ENCODE measurements at places on chromosomes 3 and 15.

GRCh38 chr15:98668566-98669308 is 20.4 kb downstream of the IGF1R start:
- no peak for DNase-seq

GRCh38 chr3:59367150-59367549 is 317.3 kb upstream of the CFAP20DC start:
- DNase-seq: peak; percentile 80

GRCh38 chr3:134325061-134325705 is 49.1 kb downstream of the AMOTL2 start:
- DNase-seq: no peak

GRCh38 chr15:43896543-43896942 is 69.7 kb downstream of the WDR76 start:
- DNase-seq: no peak

- no peak for DNase-seq
Observed at GRCh38 chr3:127733781-127734180, 61.0 kb downstream of the ABTB1 start.

DNA sequence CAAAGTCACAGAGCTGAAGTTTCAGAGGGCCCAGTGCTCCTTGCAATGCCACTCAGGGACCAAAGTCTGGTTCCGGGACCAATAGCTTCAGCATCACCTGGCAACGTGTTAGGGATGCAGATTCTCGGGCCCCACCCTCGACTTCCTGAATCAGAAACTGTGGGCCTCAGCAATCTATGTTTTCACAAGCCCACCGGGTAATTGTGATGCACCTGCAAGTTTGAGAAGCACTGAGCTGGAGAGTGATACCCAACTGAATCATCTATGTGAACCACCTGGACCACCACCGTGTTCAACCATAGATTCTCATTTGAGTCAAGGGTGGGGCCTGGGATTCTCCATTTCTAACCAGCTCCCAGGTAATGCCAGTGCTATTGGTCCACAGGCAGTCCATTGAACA is 55.7 kb downstream of the CORO2B start:
- DNase-seq: no peak

GRCh38 chr15:52636459-52636858 is 42.7 kb downstream of the ATOSA start:
- no peak for DNase-seq

DNA sequence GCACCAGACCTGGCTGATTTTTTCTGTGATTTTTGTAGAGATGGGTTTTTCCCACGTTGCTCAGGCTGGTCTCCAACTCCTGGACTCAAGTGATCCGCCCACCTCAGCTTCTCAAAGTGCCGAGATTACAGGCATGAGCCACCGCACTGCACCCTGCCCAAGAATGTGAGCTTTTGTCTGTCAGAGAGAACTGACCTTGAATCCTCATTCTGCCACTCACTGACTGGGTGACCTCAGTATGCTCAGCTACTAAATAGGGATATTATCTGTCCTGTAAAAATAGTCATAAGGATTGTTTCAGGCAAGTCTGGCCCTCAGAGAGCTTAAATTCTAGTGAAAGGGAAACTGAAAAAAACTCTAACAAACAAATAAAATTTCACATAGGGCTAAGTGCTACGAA is 2.1 kb upstream of the RFT1 start:
- no peak for DNase-seq

GRCh38 chr3:160673188-160673587 is 3.8 kb upstream of the ARL14 start:
- DNase-seq: no peak

- DNase-seq: no peak
Observed at GRCh38 chr3:16106050-16106449, 68.4 kb upstream of the GALNT15 start.

- no peak for DNase-seq
Observed at GRCh38 chr3:127959873-127960272, 44.8 kb downstream of the KBTBD12 start.

DNA sequence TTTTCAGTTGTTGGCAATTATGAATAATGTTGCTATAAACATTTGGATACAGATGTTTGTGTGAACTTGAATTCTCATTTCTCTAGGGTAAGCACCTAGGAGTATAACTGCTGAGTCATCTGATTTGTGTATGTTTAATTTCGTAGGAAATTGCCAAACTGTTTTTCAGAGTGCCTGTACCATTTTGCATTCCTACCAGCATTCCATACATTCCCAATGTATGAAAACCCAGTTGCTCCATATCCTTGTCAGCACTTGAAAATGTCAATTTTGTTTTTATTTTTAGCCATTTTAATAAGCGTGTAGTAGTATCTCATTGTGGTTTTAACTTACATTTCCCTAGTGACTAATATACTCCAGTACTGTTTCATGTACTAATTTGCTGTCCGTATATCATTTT is 98.5 kb upstream of the TSC22D2 start:
- DNase-seq: no peak

GRCh38 chr3:12813967-12814366 is 17.5 kb downstream of the CAND2 start:
- no peak for DNase-seq

DNA sequence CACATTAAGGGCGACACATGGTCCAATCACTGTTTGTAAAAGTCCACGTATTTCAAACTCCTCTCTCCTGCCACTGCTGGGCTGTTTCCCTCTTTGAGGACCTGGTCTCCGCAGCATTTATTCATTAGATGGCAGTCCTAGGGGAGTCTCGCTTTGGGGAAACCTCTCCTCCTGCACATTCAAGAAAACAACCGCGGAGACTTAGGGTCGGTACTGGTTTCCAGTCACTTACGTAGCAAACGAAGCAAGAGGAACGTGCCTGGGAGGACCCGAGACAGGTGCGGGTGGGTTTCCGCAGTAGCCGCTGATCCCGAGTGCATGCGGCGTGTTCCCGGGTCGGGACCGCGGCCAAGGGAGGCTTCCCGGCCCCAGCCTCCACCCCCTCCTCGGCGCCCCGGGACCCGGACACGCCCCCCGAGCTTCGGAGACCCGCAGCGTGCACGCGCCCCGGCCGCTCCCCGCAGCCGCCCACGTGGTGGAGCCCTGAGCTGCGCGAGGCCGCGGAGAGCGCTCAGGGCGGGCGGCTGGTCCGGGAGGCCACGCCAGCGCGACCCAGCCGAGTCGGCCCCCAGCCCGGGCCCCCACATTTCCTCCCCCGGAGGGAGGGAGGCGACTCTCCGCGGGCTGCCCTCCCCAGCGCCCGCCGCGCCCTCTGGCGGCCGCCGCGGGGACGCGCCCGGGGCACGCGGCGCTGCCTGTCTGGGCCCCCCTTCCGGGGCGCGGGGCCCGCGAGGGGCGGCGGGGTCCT is 1.1 kb upstream of the IGF1R start:
- DNase-seq: no peak

GRCh38 chr3:151838574-151839312 is 24.8 kb downstream of the AADAC start:
- peak; percentile 81 for DNase-seq

DNA sequence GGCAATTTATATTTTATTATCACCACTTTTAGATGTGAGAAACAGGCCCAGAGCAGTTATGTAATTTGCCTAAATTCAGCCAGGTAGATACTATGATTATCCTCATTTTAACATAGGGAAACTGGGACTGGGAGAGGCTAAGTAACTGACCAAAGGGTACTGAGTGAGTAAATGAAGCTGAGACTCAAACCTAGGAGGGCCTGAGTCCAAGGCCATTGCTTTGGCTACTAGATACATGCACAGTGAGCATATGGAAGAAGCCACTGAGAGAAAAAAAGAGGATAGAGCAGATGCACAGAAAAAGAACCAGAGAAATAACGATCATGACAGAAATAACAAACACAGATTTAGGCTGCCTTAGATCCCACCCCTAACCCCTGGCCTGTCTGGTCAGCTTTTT is 33.6 kb downstream of the USF3 start:
- DNase-seq: no peak

DNA sequence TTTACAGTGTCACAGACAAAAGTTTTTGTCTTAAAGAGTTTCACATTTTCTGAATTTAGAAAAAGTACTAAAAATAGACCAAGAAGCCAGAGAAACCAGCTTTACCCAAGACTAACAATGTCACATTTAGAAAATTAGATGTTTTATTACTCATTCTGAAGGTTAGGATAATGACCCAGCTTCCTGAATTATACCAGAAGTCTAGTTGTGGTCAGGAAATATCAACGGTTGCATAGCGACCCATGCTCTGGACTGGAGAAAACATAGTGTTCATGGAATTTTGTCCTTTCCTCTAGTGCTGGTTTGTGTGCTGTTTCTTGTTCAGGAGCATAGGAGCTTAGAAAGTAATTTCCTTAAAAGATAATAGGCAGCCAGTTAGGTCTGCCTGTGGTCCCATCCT is 59.0 kb downstream of the DPPA2 start:
- peak; percentile 86 for DNase-seq

DNA sequence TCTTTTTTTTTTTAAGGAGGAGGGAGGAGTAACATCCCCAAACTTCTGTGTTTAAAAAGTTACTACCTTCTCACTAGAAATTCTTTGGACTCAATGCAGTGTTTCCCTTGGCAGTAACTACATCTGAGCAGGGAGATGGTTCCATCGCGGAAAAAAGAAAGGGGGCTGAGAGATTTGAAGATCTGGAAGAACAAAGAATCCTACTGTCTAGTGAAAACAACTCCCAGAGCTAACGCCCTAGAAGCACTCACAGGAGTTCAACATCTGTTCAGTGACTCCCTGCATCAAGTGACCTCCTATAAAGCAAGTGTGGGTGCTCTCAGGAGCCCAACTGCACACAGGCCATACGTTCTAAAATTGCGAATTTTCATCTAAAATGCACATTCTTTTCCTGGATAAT is 66.8 kb upstream of the PXYLP1 start:
- DNase-seq: no peak

DNA sequence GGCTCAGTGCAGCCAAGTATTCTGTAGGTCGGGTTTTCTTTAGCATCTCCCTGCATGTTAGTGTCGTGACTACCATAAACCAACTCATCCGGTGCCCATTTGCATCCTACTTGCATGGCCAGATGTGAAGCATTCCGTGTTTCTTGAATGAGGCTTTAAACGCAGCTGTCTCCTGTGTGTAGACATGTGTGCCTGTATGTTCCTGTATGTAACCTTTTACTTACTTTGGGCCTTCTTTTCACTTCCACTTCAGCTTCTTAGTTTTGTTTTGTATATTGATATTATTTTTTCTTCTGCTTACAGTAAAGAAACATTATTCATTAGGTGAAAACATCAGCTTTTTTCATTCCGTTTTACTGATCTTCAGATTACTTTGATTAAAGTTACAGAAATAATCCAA is 267.9 kb downstream of the BBX start:
- no peak for DNase-seq

GRCh38 chr3:149174901-149175300 is 45.5 kb downstream of the HPS3 start:
- peak; percentile 73 for DNase-seq

DNA sequence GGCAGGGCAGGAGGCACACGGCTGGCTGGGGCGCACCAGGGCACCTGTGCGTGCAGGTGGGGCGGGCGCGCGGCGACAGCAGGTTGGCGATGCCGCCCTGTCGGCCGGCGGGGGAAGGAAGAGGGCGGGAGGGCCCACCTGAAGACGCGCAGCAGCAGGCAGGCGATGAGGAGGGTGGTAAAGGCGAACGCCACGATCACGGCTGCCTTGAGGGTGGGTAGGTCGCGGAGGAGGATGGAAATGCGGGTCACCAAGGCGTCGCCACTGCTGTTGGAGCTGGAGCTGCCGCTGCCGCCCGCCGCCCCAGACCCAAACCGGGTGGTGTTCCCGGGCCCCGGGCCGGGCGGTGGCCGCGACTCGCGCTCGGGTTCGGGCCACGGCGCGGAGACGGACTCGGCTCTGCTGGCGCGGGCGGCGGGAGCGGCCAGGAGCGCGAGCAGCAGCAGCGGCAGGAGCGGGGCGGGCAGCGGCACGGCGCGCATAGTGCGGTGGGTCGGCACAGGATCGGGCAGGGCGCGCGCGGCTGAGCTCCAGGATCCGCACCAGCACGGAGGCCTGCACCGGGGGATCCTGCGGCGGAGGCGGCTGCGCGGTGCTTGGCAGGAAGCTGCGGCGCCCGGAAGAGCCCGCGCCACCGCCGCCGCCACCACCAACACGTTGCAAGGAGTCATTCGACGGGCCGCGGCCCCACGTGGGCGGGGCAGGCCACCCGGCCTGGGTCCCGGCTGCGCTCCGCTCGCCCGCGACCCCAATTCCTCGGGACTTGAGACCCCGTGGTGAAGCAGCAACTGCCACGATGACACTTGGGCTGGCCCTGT is at the start of gene FAM174B:
Gene FAM174B (minus strand): TSS at position 598 of the 818 bp plus-strand sequence.
- no peak for DNase-seq

- no peak for DNase-seq
Observed at GRCh38 chr3:62374341-62375218, 1.2 kb upstream of the FEZF2 start.

DNA sequence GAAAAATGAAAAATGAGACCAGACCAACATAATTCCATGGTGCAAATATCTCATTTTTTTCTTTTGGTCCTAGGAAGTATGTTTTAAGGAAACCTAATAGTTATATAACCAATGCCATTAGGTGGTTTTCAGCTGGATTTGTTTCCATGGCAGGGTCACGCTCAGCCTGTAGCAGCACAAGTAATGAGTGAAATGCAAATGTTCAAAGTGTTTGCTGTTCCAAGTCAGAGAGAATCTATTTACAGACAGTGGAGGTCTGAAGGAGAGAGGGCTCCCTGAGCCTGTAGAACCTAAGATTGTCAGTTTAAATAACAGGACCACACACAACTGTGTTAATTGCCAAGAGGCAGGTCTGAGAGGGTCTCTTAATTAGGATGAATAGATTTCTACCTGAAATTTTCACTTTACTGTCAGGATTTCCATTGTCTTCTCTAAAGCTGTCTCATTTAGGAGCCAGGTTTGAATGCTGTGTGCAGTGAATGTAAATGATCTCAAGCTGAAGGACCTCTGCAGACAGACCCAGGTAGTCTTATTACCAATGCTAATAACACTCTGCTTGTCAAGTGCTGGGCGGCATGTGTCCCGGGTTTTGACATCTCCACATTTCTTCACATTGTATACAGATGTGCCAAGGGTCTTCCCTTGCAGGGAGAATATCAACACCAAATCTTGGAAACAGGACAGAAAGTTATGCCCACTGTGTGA is 317.3 kb upstream of the NECTIN3 start:
- no peak for DNase-seq

DNA sequence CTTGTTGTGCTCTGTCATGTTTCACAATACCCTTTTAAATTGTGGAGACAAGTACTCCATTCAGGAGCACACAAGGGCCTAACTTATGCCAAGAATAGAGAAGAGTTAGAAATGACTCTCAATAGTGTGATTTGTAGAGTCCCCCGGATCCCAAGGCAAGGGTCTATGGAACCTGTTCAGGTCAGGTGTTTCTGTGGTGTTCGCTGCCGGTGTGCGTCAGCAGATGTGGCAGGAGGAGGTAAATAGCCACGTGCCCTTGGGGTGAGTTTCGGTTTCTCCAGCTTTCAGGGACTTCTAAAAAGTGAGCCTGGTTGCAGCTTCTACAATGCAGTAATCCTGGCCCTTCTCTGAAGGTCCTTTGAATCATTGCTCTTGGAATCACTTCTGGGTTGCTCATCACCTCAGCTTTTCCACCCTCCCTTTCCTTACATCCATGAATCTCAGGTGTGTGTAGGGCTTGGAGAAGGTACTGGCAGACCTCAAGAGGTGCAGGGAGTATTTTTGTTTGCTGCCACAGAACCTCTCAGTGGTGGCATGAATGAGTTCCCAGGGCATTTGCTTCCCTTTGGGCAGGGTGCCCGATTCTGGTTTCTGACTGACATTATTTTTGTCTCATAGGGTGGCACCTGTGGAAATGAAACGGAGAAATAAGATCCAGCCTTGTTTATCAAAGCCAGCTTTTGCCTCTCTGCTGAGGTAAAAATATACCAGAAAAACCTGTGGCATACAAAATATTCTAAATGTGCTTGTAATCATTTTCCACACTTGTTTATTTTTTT is 7.3 kb downstream of the ST3GAL6 start:
- DNase-seq: no peak
